ENCODE measurements at places on chromosomes 6 and 20.

- DNase-seq: no peak
Observed at GRCh38 chr6:1311400-1312202, at the start of gene FOXQ1. FOXQ1 (plus strand) TSS chr6:1312098; CDS start chr6:1312705, 607 bp downstream.

GRCh38 chr20:50930139-50930975, 880 bp downstream of the ADNP start:
- peak; percentile 34 for DNase-seq

- no peak for DNase-seq
Observed at GRCh38 chr6:75940564-75940963, 131.9 kb downstream of the IMPG1 start.

DNA sequence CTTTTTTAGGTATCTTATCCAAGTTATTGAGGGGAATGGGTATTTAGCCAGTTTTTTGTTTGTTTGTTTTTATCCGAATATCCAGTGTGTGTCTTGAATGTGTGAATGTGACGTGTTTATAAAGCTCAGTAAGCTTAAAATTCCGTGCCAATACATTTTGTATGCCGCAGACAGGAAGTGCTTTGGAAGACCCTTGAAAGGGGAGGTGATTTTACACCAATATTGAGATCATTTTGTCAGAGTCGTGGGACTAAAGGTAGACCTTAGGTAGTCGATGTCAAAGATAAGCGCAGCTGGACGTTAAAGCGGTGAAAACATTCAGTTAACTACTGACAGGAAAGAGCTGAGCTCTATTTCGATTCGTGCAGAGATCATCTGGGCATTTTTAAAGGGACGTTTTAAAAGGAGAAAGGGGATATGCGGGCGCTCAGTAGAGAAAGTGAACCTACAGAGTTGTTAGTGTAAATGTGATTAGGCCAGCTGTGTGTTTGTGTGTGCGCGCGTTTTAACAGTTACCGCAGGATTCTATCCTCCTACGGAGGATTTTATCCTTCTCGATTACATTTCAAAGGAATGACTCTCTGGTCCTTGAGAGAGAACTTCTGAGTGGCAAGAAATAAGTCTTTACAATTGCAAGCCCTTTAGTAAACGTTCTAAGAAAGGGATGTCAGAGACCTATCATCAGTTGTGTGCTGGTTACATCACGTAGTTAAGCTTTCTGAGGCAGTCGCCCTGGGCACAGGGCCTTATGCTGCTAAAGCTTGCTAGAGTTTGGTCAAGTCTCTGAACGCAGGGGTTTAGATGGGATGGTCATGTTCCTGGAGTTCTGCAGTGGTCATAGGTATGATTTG, 625 bp upstream of the ECHDC1 start:
- no peak for DNase-seq

DNA sequence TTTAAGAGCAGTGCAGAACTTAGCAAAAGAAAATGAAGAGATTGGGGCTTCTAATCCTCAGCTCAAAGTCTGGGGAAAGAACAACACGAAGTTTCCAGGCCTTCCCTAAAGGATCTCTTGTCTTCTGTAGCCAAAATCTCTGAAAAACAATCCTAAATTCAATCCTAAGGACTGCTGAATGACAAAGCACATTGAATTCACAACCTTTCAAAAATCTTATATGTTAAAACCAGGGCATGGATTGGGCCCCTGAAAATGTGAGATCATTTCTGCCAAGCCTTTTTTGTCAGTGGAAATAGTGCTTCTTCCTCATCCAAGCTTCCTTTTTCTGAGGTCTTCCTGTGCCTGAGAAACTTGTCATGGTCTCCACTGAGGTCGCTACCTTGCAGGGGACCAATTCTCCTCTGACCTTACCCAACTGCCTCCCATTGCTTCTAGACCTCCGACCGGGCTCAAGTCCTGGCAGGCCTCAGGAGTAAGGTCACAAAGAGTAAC, 126.2 kb upstream of the ARID1B start:
- no peak for DNase-seq

DNA sequence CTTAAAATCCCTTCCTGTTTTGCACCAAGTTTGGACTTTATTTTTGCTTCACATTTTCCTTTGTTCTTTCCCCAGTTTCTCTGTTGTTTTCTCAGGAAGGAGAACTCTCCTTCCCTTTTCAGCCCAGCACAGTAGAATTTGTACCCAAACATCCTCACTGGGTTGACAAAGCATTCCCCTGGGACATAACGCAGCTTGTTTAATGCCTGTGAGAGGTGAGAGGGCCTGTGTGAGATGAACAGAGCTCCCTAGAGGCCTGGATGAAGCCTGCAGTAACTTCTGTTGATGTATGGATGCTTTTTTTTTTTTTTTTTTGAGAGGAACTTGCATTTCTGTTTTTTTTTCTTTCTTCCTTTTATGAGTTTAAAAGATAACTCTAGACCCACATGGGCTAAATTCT, 104.9 kb upstream of the SLC22A23 start:
- DNase-seq: no peak

DNA sequence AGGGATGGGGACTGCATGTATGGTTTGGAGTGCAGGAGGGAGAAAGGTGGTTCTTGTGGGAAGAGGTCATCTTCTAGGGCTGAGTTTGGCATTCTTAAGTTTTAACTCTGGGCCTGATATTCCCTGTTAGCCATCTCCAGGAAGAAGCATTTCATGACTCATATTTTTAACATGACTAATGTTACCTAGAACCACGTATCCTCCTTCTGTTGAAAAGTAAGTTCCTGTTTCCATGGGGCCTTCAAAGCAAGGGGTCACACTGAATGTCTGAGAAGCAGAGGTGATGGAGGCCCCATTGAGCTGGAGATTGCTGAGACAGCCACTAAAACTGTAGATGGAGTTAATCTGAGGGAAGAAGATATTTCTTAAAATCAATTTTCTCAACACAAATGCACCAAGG, 30.2 kb downstream of the FAM229B start:
- no peak for DNase-seq

DNA sequence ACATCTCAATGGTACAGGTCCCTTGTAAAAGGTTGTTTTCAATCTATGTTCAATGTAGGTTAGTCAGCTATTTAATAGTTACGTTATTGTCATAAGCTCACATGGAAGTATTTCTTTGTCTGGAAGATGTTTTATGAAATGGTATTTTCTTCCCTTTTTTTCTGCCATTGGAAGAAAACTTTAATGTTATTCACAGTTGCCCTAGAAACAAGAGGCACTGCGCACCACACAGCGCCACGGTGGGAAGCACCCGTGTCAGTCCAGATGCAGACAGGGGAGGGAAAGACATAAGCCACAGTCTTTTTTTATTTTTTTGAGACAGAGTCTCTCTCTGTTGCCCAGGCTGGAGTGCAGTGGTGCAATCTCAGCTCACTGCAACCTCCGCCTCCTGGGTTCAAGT, 82.1 kb downstream of the GCNT2 start:
- no peak for DNase-seq

GRCh38 chr6:144335311-144335861, 50.3 kb downstream of the UTRN start:
- no peak for DNase-seq

DNA sequence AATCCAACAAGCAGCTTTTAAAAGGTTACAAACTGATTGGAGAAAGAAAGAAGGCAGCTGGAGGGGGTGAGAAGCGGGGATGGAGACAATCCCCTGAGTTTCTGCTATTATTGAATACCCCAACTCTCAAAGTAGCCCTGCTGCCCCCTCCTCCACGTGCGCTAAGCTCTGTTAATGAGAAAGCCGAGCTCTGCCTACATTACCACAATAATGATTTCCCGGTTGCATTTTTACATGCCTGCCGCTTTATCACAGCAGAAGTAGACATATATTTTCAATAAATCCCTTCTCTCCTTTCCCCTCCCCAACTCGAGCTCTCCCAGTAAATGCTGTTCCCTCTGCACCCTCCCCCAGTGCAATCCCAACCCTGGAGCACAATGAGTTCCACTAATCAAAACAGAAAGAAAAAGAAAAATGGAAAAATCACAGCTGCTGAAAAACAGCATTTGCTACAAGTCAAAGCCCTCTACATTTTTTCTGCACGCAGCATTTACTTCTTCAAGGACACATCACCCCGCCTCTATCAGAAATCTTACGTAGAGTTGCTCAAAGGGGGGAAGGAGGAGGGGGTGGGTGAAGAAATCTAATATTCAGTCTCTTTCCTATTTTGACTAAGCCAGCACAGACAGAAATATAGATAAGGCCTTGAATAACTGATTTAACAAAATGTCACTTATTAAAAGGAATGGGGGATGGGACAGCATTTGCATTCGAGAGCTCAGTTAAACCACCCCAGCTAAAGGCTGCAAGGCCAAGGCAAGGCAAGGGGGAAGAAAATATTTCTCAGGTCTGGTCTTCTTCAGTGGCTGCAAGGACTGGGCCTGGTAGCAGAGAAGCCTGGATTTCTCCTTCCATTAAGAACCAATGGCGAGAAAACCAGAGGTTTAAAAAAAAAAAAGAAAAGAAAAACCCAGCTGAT, 10.7 kb downstream of the TRERF1 start:
- no peak for DNase-seq

DNA sequence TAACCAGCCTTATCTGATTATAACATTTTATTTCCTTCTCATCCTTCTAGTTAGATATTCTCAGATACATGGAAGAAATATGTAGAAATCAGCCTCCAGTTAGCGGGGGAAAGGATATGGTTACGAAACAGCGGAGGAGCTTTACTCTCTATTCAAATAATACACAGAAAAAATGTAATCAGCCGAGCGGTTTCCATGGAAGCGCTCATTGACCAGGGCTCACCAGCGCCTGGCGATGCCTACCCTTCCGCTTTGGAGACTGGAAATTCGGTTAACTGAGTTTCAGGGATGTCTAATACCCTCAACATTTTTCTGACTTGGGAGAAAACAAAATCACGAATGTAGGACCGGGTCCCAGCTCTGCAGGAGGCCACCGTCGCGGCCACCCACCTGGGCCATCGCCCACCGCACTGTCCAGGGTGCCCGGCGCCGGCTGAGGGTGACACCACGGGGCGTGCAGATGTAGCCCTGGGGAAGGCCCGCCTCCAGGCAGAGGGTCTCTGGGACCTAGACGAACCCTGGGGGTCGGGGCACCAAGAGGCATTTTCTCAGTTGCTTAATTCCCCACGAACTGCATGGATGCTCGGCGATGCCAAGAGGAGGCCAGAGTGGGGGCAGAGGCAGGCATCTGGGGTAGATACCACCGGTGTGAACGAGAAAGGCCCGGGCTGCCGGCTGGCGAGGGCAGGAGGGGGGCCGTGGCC, 1.7 kb downstream of the PRR18 start:
- DNase-seq: no peak

GRCh38 chr20:49762940-49763766, 49.5 kb upstream of the B4GALT5 start:
- no peak for DNase-seq

GRCh38 chr6:154969796-154970195, 25.3 kb upstream of the TIAM2 start:
- DNase-seq: no peak

DNA sequence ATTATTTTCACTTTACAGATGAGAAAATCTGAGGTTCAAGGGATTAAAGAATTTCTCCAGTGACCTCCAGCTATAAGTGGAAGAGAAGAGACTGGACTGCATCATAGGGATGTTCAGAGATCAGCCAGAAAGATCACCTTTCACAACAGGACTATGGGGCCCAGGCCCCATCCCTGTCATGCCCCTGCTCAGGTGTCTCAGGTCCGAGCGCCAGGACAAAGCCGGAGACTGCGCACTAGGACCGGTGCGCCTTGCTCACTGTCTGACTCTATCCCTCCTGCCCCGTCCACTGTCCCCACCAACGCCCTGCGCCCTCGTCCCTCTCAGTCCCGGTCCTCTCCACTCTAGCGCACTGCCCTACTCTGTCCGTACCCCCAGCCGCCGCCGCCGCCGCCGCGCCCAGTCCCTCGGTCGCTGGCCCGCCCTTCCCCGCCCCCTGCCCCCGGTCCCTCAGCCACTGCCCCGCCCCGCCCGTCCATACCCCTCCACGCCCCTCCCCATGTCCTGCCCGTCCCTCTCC, 521 bp upstream of the RAD21L1 start:
- no peak for DNase-seq

- no peak for DNase-seq
Observed at GRCh38 chr20:42978184-42978974, 211.3 kb downstream of the PTPRT start.

- DNase-seq: no peak
Observed at GRCh38 chr20:49672096-49672664, 41.5 kb downstream of the B4GALT5 start.

GRCh38 chr6:34225551-34225950, 11.1 kb upstream of the HMGA1 start:
- DNase-seq: no peak

DNA sequence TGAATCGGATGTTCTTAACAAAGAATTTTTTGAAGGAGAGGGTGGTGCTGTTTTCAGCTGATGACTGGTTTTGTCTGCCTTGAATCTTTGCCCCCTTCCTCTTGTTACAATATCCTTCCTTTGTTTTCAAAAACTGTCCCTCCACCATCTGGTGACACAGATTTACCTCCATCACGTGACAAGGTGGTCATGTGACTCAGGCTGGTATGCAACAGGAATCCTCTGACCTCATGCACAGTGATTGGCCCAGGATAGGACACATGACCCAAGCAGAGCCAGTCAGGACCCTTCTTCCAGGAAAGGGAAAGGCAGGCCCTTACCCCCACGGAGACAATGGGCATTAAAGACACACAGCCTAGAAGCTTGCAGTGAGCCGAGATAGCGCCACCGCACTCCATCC, 84.7 kb upstream of the MC3R start:
- no peak for DNase-seq

DNA sequence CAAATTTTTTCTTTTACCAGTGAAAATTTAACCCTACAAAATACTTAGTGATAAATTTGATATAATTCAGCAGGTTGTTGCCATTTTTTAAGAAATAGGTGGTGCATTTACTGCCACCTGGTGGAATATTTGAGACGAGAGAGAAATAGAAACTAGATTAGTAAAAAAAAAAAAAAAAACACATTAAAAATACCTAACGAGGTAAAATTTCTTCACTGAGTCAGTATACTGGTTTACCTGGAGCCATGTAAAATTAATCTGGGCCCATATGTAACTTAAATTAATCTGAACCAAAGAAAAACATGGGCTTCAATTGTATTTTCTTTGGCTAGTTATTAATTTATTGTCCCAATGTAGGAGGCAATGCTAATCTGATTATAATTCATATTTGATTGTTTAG, 520.8 kb downstream of the EPM2A start:
- DNase-seq: no peak

GRCh38 chr6:52138284-52138683, 47.9 kb upstream of the IL17A start:
- no peak for DNase-seq

GRCh38 chr6:72640615-72640930, 18.7 kb downstream of the KCNQ5 start:
- DNase-seq: no peak

Measured in activated naive CD4-positive, alpha-beta T cell treated with anti-CD3 and anti-CD28 coated beads, Interleukin-2, amount 50 U/mL, for 16 hours (primary cell).